Right atrium auricular region (tissue), 2 donors: ENCODE measurements at places on chromosomes 6 and 20. TPM values are rescaled to one million over a fixed set of nuclear protein-coding genes. Genes with fewer than 3 reads are reported as not detected.

DNA sequence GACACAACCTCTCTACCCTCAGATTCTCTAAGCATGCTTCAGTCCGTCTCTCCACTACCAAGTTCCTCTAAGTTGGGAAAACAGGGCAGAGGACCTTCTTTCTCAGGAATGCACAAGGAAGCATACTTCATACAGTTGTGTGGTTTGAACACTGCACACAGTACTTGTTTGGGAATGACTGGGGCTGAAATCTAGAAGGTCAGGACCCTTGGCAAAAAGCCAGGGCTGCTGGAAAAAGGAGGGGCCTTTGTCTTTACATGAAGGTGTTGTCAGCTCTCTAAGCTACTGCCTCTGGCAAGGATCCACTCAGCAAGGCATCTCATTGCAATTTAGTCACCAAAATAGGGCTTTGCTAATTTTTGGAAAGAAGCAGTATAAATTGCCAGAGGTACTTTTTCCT lies 20.7 kb upstream of the HEY2 start:
- DNase-seq: no peak

- no peak for DNase-seq
Observed at GRCh38 chr20:9532069-9532838, 17.9 kb downstream of the LAMP5 start.

- no peak for DNase-seq
Observed at GRCh38 chr6:24644377-24644776, 1.6 kb downstream of the KIAA0319 start.

DNA sequence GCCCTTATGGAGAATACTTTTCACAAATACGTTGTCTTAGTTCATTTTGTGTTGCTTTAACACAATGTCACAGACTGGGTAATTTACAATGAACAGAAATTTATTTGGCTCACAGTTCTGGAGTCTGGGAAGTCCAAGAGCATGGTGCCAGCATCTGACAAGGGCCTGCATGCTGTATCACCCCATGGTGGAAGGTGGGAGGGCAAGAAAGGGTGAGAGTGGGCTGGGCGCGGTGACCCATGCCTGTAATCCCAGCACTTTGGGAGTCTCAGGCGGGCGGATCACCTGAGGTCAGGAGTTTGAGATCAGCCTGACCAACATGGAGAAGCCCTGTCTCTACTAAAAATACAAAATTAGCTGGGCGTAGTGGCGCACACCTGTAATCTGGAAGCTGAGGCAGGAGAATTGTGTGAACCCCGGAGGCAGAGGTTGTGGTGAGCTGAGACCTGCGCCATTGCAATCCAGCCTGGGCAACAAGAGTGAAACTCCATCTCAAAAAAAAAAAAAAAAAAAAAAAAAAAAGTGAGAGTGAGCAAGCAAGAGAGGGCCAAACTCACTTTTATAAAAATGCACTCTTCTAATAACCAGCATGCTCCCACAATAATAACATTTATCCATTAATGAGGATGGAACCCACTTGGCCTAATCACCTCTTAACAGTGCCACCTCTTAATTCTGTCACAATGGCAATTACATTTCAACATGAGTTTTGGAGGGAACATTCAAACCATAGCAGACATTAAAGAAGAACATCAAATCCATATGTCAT lies 36.1 kb downstream of the NCOA7 start:
- no peak for DNase-seq

DNA sequence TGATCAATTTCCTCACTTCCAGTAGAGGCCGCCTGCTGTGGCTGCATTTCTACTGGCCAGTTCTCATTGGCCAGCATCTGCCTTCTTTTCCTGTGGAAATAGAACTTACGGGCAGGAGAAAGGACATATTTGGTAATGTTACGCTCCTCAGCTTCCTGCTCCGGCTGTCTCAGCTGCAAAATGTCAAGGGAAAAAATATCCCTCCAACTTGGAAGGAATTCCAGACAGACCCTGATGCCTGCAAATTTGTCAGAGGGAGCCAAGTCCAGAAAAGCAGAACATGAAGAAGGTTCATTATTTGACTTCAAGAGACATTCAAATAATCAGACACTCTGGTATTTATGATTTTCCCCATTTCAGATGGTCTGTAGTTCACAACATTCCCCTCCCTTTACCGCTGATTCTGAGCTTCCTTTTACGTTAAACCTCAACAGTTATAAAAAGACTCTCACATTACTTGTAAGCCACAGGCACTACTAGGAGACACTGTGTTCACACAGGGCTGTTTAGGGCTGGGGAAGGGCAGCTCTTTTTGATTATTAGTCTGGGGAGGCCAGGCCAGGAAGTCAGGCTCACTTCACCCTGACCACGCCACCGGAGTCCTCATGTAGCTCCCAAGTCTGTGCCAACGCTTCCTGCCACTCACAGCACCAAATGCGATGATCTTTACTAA lies 179.6 kb upstream of the CCN2 start:
- peak; percentile 73 for DNase-seq

Gene AIF1
- 8.3 TPM for total RNA-seq
